SJCRH30 (cell line): ENCODE measurements at places on chromosomes 3 and 15. TPM values are rescaled to one million over a fixed set of nuclear protein-coding genes. Genes with fewer than 3 reads are reported as not detected.

- no peak for DNase-seq
Measured at GRCh38 chr15:31464216-31465082, 137.8 kb downstream of the KLF13 start.

ELL3 gene
- not detected in 2 replicates for total RNA-seq

PATL2 gene
- total RNA-seq, result 0.20 TPM in 1 of 2 replicates, not detected in the other

GRCh38 chr3:101913168-101913567 lies 63.9 kb downstream of the NFKBIZ start:
- no peak for DNase-seq

ROBO1 gene
- 73.4 and 74.1 TPM in 2 replicates for total RNA-seq
